ENCODE measurements at places on chromosomes 3 and 15.

DNA sequence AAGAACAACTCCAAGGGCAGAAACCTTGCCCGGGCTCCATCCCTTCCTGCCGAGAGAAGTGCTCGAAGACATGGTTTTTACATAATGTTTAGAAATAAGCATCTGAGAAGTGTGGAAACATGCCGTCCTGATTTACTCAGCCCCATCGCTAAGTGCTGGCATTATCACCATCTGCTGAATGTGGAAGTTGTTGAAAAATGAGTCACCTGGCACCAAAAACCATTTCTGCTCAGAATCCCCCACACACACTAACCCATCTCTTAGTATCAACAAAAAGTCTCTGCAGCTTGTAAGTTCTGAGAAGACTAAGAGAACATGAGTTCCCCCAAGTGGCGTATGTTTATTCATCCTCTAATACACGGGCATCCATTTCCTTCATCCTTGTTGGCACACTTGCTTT is 51.0 kb upstream of the ARL8B start:
- no peak for ATAC-seq

GRCh38 chr15:40327457-40327856 is 4.0 kb downstream of the INAFM2 start:
- ATAC-seq: no peak

DNA sequence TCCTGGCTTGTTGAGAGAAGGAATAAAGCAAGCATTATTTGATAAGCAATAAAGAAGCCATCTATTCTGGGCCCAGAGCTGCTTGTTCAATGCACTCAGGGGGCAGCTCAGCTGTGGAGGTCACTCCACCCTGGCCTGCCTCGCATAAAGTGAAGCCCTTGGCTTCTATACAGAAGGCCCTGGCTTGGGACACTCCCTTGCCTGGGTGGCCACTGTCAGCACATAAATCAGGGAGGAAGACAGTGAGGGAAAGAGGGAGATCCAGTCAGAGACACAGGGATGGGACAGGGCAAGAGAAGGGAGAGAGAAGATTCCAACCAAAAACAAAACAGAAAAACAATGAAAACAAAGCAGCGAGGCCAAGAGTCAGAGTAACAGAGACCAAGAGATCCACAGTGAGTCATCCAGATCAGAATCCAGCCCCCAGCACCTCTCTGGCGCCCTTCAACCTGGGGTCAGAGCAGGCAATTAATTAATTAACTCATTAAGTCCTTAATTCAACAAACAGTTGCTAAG is 11.8 kb downstream of the INSYN1 start:
- no peak for ATAC-seq

- ATAC-seq: no peak
These were observed 64.9 kb downstream of the MEF2A start for GRCh38 chr15:99630607-99631131.

GRCh38 chr3:140344601-140345205 is 333.2 kb upstream of the TRIM42 start:
- ATAC-seq: no peak

DNA sequence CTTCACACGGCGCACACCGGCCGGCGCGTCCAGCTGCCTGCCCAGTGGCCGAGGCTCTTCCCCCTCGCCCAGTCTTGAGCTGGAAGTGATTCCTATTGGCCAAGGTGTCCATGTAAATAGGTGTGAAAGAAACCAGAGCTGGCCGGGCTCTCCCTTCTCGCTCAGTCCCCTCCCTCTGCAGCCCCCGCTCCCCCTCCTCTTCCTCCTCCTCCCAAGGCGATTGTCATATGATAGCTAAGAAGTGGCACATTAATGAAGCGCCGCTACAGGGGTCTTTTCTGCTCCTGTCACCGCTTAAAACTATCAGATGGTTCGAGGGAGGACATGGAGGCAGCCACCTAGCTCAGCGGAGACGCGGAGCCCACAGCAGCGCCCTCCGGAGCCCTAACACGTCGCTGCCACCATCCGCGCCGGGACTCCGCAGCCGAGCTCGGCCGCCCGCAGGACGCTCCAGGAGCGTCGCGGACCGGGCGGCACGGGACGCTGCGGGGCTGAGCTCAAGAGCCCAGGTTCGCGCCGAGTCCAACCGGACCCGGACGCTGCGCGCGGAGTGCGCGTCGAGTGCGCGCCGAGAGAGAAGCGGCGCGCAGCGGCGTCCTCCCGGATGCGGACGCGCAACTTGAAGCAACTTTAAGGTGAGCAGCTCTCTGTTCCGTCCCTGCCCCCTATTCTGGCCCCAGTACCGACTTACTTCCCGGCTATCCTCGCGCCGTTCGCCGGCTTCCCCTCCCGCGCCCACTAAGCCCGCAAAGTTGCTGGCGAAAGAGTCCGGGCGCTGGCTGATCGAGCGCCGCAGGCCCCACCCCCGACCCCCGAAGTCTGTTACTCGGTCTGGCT is at the start of gene FOXB1:
Gene FOXB1, plus strand, starts transcription at position 303 of the 837 bp plus-strand sequence. CDS start 653 bp downstream, outside the sequence.
- no peak for ATAC-seq

- ATAC-seq: no peak
These were observed 238.7 kb upstream of the GRM7 start for GRCh38 chr3:6622260-6622659.

- ATAC-seq: no peak
These were observed 29.0 kb downstream of the ACSBG1 start for GRCh38 chr15:78205337-78205736.

GRCh38 chr3:16290007-16290826 is 25.2 kb downstream of the OXNAD1 start:
- ATAC-seq: no peak

DNA sequence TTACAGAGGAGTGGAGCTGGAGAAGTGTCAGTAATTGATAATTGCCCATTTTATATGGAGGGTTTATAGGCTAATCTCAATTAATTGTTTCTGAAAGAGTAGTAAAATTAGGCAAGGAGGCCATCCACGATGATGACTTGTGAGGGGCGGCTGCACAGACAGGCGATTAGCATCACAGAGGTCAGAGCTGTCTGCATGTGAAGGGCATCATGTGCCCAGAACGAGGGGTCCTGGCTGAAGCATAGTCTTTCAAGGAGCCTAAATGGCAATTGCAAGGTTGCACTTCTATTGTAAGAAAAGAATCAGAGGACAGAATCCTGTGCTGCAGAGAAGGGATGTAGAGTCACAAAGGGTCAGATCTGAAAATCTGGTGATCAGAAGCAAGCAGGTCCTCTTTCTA is 196.6 kb downstream of the EBLN2 start:
- ATAC-seq: no peak

DNA sequence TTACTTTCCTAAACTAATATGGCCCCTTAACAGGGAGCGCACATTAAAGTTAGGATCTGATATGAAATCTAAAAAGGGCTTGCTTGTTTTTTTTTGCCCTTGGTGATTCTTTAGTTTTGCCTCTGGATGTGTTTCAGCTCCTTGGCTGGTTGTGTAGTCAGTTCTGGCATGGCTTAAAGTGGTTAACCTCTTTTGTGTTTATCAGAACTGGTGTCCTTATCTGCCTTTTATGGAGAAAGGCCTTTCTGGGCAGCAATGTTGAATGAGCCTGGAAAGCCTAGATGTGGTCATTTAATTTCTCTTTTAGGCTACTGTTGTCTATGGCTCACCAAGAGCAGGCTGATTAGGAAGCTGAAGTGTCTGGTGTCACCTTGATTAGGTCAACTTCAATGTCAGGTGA is 254.5 kb upstream of the ROPN1 start:
- no peak for ATAC-seq

GRCh38 chr3:194268654-194269512 is 82.2 kb downstream of the CPN2 start:
- ATAC-seq: no peak

GRCh38 chr3:196868297-196868661 is 559 bp downstream of the SENP5 start:
- no peak for ATAC-seq

DNA sequence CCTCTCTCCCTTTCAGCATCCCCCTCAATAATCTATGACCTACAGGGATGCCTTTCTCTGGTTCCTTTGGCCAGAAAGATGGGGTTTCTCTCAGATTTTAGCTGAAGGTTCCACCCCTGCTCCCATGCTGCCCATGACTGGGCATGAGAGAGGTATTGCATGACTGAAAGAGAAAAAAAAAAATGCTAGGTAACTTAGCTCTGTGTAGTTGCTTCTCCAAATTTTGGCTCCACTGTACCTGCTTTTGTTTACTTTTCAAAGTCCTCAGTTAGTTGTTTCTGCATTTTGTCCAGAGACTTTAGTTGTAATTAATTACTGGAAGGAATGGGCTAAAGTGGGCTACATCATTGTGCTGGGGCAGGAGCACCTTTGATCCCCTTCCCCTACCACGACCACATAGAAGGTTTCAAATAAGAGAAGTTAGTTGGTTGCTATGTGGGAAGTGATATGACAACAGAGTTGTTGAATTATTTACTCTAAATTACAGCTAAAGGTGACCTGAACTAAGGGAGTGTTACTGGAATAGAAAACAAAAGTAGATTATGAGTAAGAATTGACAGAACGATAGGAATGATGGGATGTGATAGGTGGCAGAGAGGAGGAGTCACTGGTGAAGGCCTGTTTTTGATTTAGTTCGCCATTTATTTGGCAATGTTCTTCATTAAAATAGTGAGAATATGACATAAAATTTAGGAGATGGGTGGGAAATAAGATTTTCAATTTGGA is 605.4 kb upstream of the NR2F2 start:
- no peak for ATAC-seq

DNA sequence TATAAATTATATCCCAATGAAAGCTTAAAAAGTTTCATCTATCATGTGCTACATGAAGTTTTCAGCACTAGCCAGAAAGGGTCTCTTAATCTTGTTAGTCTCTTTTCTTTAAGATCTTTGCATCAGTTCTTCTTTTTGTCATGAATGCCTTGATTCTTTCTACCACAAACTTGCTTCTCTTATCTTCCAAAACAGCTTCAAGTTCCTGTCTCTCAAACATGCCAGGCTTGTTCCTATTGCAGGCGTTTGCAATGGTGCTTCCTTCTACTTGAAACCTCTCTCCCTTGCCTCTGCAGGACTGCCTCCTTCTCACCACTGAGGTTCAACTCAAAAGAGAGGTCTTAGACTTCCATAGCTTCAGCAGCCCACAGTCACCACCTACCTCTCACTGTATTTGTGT is 104.3 kb upstream of the FRMD4B start:
- ATAC-seq: no peak
